ENCODE measurements at places on chromosomes 7 and 10.

- DNase-seq, result no peak
These were observed 59.4 kb downstream of the POM121L12 start for GRCh38 chr7:53094827-53095226.

DNA sequence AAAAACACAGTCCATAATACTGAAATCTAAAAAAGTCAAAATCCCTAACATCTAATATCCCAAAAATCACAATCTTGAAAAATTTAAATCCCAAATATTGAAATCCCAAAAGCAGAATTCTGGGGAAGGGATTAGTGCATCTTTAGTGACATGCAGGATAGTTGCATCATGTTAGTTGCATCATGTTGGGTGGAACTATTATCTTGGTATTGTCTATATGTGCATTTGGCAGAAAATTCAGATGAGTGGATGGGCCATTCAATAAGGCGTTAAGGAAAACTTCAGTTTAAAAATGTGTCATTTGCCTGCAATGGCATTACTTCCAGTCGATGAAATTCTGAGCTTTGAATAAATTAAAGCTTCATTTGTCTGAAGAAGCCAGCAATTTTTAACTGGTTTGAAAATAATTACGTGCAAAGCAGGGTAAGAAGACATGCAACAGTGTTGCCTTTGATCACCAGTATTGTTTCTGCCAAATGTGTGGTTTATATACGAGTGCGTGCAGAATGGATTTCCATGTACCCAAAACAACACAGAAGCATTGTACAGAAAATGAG is 221.4 kb upstream of the NFE2L3 start:
- no peak for DNase-seq

DNA sequence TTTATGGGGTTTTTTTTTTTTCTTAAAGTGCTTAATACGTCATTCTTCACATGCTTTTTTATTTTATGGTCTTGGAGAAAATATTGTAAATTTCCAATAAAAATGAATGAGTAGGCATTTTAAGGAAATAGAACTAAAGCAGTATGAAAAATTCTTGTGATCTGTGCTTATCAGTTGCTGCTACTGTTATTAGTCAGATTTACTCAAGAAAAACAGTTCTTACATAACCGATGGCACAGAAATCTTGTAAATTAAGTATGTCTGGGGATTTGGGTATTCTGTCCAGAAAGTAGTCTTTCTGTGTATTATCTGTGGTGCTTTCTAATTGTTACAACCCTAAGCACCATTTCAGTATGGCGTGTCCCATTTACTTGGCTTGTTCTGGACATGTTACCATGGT is 64.7 kb downstream of the LRGUK start:
- DNase-seq, result no peak

DNA sequence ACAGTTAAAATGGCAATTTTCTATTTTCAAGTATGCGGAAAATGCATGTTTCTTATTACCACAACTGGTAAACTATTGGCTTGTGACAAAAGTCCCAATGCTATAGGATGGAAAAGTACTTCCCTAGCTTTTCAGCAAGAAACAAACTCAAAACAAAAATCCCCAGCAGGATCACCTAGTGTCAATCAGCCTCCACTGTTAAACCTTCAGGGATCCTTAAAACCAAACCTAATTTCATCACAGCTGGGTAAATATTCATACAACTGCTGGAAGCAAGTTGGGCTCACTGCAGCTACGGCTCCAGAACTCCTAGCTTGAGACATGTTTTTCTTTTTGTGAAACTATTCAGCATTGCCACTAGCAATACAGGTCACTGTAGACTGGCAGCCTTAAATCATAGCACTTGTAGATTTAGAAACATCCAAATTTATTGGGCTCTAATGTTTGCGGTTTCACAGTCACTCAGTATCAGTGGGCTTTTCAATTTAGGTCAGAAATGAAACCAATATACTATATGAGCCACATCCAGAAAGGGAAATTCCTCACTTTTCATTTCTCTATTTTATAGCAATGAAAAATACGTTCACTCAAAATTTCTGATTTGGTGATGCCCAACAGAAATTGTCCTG is 145.2 kb upstream of the ANK3 start:
- no peak for DNase-seq

GRCh38 chr10:108014902-108015177 is 850.3 kb upstream of the SORCS1 start:
- no peak for DNase-seq

- DNase-seq, result no peak
These were observed 965.6 kb downstream of the XPNPEP1 start for GRCh38 chr10:108957681-108958080.

DNA sequence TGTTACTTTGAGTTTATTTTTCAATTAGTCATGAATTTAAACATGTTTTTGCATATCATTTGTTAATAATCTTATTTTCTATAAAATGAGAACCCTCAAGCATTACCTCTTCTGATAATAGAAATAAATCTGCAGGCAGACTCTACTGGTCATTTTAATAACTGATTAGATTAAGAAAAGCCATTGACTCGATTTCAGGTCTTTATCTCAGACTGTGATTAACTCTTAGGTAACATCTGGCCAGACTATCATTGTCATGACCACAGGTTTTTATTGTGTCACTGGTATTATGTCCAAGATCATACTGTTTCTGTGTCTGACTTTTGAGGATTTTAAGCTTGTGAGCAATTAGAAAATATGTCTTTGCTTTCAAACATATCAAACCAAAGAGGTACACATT is 83.6 kb upstream of the SLC13A1 start:
- DNase-seq, result no peak

- DNase-seq, result no peak
These were observed 39.4 kb upstream of the SLC29A3 start for GRCh38 chr10:71279590-71280170.

GRCh38 chr10:88270871-88271713 is 312.0 kb downstream of the RNLS start:
- no peak for DNase-seq

DNA sequence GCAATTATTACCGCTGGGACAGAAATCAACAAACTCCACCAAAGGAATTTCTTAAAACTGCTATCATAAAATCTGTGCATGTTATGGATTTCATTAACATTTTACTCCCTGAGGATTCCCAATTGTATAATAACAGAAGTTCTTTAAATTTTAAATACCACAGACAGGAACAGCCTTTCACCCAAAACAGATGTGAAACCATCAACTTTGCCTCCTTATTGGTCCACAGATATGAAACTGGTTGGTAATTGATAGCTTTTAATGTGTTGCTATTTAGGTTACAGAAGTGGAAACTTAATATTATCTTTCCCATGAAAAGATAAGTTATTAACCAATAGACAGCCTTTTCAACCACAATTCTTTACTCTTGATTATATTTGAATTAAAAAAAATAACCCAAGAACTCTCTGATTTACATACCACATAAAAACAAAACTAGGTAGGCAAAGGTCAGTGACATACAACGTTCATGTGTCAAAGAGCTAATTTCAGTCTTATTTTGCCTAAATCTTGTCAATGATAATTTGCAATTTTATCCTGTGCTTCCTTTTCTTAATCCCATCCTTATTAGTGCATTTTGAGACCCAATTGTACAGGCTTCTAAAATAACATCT is 90.0 kb downstream of the NRP1 start:
- DNase-seq, result no peak

DNA sequence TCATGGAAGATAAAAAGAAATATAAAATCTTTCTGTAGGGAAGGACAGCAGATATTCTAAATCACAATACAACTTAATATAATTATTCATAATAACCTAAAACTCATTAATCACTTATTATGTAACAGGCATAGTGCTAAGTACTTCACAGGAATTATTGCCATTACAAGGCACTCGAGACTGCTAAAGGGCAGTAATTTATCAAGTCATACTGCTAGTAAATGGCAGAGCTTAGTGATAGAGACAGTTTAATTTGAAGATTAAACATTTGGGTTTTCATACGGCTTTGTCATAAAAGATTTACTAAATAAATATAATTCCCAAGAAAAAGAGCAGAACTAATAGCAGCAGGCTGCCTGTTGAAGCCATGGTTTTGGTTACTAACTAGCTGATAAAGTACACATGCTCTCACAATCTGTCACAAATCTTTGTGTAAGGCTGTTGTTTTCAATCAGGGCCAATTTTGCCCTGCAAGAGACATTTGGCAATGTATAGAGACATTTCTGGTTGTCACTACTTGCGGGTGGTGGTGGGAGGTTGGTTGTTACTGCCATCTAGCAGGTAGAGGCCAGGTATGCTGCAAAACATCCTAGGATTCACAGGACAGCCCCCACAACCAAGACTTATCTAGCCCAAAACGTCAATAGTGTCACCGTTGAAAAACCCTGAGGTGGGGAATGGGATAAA is 233.3 kb upstream of the CACNA2D1 start:
- no peak for DNase-seq

- DNase-seq, result no peak
These were observed at the start of gene TNRC18 for GRCh38 chr7:5423306-5423975. Gene TNRC18, minus strand, starts transcription at chr7:5423834. Its CDS starts 2,588 bp downstream, at chr7:5421246.

GRCh38 chr10:100566561-100566960 is 30.8 kb downstream of the HIF1AN start:
- DNase-seq, result no peak

GRCh38 chr7:21550076-21550475 is 7.2 kb downstream of the DNAH11 start:
- DNase-seq, result no peak

GRCh38 chr10:44801383-44802327 is 109.5 kb upstream of the TMEM72 start:
- DNase-seq, result no peak

DNA sequence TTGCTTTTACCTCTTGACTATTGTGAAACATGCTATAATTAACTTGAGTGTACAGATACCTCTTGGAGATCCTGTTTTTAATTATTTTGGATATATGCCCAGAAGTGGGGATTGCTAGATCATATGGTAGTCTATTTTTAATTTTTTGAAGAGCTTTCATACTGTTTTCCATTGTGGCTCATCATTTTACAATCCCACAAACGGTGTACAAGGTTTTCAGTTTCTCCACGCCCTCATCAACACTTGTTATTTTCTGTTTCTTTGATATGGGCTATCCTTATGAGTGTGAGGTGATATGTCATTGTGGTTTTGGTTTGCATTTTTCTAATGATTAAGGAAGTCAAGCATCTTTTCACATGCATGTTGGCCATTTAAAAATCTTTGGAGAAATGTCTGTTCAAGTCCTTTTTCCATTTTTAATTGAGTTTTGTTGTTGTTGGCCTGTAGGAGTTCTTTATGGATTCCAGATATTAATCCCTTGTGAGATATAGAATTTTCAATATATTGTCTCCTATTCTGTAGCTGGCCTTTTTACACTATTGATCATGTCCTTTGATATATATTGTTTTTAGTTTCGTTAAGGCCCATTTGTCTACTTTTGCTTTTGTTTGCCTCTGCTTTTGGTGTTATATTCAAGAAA is 7.5 kb downstream of the AGK start:
- peak; percentile 22 for DNase-seq

Measured in hematopoietic multipotent progenitor cell treated with erythropoietin and hydrocortisone succinate and interleukin-3 and kit ligand, for 8 days (in vitro differentiated cells).